ENCODE measurements at places on chromosomes 7 and 10.

DNA sequence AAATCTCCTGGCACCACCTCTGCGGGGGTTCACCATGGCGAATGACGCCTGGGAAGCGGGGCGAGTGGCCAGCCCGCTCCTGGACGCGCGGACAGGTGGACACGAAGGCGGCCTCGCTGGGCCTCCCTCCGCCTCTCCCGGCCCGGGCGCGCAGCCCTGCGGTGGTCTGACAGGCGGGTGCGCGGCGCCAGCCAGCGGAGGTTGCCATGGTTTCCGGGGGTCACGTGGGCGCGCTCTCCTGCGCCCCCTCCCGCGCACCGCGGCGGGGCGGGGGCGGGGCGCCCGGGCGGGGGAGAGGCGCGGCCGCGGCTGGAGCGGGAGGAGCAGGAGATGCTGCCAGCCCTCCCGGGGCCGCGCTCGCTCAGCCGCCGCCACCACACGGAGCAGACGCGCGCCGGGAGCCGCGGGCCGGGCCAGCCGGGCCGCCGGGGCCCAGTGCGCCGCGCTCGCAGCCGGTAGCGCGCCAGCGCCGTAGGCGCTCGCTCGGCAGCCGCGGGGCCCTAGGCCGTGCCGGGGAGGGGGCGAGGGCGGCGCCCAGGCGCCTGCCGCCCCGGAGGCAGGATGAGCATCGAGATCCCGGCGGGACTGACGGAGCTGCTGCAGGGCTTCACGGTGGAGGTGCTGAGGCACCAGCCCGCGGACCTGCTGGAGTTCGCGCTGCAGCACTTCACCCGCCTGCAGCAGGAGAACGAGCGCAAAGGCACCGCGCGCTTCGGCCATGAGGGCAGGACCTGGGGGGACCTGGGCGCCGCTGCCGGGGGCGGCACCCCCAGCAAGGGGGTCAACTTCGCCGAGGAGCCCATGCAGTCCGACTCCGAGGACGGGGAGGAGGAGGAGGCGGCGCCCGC is at the start of gene PRKAR2B:
TSS of gene PRKAR2B (plus strand) at position 359 of the 848 bp plus-strand sequence. CDS start at position 562, 203 bp downstream.
- peak; percentile 90 for DNase-seq

DNA sequence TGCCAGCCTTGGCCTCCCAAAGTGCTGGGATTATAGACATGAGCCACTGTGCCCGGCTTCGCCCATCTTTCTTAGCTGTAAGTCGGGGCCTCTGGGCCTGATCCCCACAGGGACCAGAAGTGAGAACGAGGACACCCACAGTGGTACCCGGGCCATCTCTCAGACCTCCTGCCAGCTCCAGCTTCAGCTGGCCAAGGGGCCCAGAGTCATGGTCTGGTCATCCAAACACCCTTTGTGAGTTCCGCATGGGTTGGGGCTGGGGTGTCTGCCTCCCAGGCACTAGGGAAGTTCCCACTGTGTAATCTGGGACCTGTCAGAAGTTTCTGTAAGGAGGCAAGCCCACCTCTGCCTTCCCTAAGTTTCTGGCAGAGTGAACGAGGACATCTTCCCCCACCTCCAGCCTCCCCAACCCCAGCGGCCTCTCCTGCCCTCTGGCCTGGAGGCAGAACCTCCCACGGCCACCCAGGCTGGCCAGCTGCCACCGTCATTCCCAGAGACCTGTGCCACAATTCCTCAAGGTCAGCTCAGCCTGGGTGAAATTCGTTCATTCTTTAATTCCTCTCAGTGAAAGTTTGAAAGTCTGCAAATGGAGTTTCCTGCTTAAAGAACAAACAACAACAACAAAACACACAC is 19.5 kb upstream of the FOXL3 start:
- DNase-seq, result no peak

DNA sequence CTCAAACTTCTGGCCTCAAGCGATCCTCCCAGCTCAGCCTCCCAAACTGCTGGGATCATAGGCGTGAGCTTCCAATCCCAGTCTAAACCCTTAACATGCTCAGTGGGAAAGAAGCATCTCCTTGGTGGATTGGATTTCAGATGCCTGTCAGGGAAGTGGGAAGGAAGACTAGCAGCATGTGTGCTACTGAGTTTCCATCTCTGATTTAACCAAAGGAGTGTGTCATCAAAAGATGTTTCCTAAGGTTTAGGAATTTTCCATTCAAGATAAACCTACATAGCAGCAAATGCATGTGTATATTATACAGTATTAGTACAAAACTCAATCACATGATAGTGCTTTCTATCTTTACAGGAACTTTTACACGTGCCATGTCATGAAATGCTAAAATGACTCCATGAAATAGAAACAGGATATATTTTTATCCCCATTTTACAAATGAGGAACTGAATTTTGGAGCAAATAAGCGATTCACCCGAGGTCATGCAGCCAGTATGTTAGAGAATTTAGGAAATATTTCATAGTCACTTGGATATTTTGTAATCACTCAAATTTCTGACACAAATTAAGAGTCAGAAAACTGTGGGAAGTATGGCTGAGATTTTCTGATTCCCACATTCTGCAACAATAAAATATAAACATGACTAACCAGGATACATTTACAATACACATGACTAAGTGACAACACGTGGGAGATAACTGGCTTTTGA is 11.4 kb upstream of the TMEM26 start:
- DNase-seq, result no peak

DNA sequence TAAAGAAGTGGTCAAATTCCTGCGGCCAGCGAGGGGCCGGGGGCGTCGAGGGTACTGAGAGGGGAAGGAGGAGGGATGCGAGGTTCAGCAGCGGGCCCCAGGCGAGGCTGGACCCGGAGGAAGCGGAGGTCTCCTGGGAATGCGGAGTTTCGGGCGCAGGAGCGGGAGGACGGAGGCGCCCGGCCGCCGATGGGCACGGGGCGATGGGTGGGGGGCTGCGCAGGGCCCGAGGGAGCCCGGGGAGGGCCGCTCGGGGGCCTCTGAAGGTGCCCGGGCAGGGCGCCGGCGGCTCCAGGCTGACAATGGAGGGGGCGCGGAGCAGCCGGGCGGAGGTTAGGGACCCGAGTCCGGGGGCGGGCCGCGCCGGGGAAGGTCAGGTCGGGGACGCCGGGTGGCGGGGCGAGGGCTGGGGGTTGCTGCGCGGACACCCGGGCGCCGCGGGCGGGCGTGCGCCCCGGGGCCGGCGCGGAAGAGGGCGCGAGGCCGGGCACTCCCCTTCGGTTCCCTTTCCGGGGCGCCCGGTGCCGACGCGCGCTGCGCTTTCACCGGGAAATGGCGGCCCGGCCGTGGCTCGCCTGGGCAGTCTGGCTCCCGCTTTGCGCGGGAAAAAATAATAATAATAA is 683 bp downstream of the MACROH2A2 start:
- no peak for DNase-seq

GRCh38 chr10:42753507-42754154 is 29.0 kb upstream of the BMS1 start:
- DNase-seq, result peak; percentile 5

DNA sequence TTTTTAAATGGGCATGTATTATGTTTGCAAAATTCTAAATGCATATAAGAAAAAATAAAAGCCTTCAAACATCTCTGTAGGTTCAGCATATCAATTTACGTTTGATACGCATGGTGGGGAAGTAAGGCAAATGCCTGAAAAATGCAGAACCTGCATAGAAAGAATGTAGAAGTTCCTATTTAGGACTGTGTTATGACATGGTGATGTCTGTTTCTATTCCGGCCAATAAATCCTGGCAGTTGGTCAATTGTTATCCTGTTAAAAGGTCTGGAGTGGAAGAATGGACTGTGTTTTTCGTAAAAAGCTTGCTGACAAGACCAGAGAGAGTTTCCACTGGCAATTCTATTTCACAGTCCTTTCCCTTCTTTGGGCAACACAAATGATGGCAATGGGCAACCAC is 49.6 kb upstream of the CAV2 start:
- no peak for DNase-seq

GRCh38 chr10:31584098-31584631 is 265.1 kb downstream of the ZEB1 start:
- DNase-seq, result no peak

DNA sequence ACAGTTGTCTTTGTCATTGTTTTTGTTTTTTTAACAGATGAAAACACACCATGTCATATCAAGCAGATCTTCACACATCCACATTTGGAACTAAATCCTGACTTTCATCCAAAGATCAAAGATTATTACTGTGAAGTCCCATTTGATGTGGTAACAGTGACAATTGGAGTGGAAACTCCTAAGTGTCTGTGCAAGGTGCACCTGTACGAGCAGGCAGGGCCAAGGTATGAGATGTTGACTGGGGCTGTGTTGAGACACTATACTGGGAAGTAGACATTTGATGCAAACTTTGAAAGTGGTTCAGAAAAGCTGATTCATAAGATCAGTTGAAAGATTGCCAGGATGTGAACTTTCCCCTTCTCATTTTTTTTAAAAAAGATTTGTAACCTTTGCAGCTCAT is 152.3 kb downstream of the CPED1 start:
- no peak for DNase-seq

GRCh38 chr10:59674215-59674836 is 35.3 kb downstream of the SLC16A9 start:
- DNase-seq, result no peak

DNA sequence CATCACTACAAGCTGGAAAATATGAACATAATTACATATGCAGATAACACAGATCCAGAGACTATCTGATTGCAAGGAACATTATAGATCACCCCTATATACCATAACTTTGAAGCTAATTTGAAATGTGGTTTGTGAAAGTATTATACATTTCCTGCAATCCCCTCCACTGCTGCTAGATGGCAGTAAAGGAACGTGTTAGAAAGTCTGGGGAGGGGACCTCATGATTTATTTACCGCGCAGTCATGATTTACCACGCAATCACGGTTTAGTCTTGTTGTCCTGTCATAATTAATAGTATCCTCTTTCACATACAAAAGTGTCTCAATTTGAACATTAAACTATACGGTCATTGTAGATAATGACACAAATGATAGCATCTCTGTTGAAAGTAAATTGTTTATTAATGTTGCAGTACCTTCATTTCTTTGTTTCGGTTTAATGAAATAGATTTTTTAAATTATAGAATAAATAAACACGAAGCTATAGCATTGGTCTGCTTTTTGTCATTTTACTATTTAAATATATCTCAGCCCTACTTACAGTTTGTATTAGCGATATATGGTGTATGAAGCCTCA is 145.3 kb upstream of the PRSS1 start:
- peak; percentile 66 for DNase-seq

DNA sequence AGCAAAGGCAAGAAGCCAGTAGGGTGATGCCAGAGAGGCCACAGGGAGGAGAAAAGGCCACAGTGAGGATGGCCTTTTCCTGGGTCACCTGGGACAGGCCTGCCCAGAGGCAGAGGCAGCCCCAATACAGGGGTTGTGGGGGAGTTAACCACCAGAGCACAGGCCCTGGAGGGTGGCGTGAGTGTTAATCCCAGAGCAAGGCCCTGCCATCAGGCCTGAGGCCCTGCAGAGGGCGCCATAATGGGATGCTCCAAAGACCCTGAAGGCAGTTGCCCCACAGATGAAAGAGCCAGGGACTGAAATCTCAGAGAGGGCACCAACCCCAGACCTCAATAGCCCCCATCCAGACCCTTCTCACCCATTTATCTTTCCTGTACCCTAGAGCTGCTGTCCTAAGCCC is 23.9 kb downstream of the SLC13A4 start:
- DNase-seq, result no peak

GRCh38 chr10:129870474-129870757 is 93.7 kb downstream of the EBF3 start:
- DNase-seq, result no peak

GRCh38 chr10:42872865-42873435 is 90.4 kb downstream of the BMS1 start:
- DNase-seq, result no peak

DNA sequence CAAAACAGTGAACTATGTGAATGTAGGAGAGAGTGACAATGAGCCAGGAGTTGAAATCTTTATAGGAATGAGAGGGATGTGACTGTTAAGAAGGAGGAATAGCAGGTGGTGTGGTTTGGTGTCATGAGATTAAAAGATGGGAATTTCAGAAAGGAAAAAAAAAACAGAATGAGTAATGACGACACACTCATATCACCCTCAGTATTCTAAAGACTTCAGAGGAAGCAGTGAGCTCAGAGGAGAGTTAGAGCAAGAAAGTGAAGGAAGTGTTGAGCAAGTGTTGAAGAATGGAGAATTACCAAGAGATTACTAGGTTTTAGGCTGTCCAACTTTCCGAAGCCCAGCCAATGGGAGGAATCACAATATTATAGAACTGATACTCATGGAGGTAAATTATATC is 220.5 kb upstream of the HGF start:
- no peak for DNase-seq

GRCh38 chr7:14751461-14751860 is 151.1 kb downstream of the DGKB start:
- no peak for DNase-seq

GRCh38 chr10:71204746-71205145 is 7.6 kb upstream of the UNC5B start:
- no peak for DNase-seq

DNA sequence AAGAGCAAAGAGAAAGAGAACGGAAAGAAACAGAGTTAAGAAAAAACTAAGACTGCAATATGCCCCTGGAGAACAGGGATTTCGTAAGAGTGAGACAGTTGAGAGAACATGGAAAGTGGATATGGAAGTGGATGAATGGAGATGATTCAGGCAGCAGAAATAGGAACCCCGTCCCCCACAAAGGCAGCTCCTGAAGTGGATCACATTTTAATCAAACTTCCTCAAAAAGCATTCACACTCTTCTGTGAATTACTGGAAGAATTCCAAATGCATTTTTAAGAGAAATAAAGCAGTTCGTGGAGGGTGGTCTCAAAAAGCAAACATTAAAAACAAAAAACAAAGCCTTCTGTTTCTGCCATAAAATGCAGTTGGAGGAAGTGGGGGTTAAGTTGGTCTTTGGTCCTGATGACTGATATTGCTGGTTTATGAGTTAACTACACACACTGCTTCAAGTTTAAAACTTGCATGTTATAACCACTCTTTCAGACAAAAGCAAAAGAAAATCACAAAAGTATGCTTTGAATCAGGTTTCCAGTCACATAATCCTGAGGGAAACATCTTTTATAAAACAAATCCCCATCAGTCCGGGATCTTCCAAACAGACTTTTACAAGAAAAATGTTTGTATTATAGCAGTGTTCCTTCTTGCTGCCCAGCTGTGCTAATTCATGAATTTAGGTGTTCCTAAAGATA is 214.3 kb downstream of the FANK1 start:
- no peak for DNase-seq
